Glutamatergic neuron (in vitro differentiated cells): ENCODE measurements at places on chromosomes 5 and 9.

DNA sequence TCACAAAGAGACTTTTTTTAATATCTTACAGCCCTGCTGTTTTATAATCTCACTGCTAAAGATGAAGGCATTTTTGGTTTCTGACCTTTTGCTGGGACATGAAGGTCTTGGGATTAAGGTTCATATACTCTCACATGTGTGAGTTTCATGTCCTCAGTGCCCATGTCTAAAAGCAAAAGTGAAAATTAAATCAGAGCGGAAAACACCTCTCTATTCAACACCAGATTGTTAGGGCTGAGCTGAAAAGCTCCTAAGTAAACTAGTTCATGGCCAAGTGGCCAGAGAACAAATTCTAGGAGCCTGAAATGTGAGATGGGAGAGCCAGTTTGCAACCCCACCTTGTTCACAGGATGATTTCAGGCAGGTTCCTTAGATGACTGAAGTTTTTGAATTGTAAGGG, 110.9 kb downstream of the GRIA1 start:
- no peak for DNase-seq

DNA sequence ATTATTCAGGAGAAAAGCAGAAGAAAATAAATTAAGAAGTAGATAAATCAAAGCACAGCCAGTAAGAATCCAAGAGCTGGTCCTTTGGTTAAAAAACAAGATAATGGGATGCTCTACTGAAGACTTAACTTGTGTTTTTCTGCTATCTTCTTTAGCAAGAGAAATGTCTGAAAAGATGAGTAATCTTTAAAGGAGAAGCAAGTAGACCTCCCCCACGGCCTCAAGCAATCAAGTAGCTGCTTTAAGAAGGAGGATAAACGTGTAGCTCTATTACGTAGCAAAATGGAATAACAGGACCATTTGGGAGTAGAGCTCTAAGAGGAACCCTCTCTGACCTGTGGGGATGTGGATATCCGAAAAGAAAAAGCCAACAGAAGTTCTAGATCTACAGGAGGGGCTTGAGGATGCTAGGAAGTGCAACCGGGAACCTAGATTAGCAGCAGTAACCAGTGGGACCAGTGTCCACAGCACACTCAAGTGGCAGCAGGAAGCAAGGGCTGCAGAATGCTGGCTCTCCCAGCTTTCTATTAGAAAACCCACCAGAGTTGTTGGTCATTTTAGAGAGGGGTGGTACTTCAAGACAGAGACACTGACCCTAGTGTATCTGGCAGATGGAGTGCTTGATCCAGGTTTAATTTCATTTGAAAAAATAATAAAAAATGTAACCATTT, 185.4 kb downstream of the GABBR2 start:
- DNase-seq = no peak

- DNase-seq = no peak
Observed at GRCh38 chr5:114416254-114416653, 54.4 kb downstream of the KCNN2 start.

- DNase-seq = no peak
Observed at GRCh38 chr5:150516011-150516410, 8.1 kb downstream of the NDST1 start.

GRCh38 chr9:128540634-128541360, 11.6 kb upstream of the SPTAN1 start:
- no peak for DNase-seq

DNA sequence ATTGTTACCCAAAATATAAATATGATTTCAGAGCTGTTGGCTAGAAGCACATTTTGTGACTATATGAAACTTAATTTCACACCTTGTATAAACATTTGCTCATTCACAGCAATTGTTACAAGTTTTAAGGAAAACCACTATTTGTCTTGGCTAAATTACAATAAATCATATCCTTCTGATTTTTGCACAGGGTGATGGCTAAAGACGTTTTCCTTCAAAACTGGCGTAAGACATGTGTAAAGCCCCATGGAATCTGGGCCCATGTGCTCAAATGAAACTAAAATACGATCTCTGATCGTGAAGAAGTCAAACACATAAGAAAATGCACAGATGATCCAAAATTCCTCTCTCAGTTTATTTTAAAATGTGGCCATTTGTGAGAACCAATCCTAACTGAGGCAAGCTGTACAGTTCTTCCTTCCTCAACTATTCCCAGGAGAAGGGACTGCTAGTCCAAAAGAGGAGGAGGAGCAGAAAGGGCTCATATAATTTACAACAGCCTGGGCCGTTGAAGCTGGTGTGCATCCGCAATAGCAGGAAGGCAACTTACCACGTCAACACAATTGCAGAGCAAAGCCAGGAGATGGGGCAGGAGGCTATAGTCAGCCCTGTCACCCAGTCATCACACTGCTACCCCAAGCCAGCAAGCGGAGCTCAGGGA, 98.4 kb downstream of the MED27 start:
- no peak for DNase-seq

- peak; percentile 33 for DNase-seq
Observed at GRCh38 chr9:16653491-16654399, 216.7 kb downstream of the BNC2 start.

- no peak for DNase-seq
Observed at GRCh38 chr9:12778389-12778788, 3.6 kb downstream of the LURAP1L start.

- no peak for DNase-seq
Observed at GRCh38 chr9:114852050-114852594, 46.3 kb upstream of the TNFSF15 start.

GRCh38 chr9:136538599-136539426, 7.0 kb downstream of the NOTCH1 start:
- no peak for DNase-seq

- no peak for DNase-seq
Observed at GRCh38 chr9:121599872-121600585, 51.4 kb upstream of the DAB2IP start.

DNA sequence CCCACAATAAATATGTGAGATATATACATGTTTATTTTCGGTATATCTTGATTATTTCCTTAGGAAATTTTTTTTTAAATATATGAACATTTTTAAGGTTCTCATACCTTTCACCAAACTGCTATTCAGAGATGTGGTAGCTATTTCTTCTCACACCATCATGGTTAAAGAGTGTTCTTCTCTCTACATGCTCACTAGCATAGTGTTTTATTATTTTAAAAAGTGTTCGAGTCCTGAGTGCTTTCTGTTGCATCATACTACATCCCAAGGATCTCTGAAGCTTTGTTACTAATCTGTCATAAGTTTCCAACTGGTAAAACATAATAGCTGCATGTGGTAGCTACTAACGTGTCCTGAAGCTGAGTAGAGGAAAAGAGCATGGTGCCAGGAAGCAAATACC, 177.4 kb upstream of the GLRA1 start:
- DNase-seq = no peak

DNA sequence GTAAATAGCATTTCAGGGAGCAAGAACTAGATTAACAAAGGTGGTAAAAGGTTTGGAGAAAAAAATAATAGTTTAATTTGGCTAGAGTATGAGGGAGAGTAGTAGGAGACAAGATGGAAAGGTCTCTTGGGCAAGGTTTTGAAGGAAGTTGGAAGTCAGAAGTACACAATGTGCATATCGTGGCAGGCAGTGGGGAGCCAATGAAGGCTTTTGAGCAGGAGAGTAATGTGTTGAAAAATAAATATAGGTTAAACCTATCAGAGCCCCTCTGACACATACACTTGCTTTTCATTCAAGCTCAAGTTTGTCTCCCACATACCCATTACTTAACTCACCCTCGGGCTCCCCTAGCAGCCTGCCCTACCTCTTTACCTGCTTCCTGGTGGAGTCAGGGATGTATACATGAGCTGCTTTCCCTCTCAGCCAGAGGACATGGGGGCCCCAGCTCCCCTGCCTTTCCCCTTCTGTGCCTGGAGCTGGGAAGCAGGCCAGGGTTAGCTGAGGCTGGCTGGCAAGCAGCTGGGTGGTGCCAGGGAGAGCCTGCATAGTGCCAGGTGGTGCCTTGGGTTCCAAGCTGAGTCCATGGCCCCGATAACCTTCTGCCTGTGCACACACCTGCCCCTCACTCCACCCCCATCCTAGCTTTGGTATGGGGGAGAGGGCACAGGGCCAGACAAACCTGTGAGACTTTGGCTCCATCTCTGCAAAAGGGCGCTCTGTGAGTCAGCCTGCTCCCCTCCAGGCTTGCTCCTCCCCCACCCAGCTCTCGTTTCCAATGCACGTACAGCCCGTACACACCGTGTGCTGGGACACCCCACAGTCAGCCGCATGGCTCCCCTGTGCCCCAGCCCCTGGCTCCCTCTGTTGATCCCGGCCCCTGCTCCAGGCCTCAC, at the start of gene CA9:
CA9 (plus strand) TSS at position 797 of the 893 bp plus-strand sequence; CDS start at position 829, 32 bp downstream.
- no peak for DNase-seq

DNA sequence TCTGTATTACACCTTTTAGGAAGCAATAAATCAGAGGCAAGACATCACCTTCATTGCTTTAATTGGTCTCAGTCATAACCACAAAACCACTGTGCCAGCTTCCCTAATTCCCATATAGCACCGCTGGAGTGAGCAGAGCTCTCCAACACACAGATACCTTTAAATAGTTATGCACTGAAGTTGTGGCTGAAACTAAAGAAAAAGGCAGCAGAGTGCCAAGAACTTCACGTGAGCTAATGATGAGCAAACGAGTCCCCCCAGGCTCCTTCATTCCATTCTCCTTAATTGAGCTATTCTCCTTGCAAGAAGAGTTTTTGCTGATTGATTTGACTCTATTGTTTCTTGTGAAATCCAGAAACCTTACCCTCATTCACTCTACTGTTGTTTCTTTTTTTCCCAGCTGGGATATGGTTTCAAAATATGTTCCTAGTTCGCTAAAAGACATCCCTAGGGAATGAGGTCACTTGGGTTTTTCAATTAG, 501.5 kb downstream of the SPATA31D1 start:
- no peak for DNase-seq
